ENCODE measurements at places on chromosomes 16 and 17. TPM values are rescaled to one million over a fixed set of nuclear protein-coding genes. Genes with fewer than 3 reads are reported as not detected.
A peak's percentile ranks its signal among the peaks of the same experiment; 100 is the strongest.

GRCh38 chr17:59328601-59329000, 2.9 kb upstream of the YPEL2 start:
- peak overlapping the region; percentile 66 for H3K27ac ChIP-seq
- no peak for DNase-seq
- peaks cover 55% of the 10 kb centered on the region for H3K4me1 ChIP-seq

The RND2 gene
- 0.27 TPM for total RNA-seq

GRCh38 chr17:74004056-74004455, 199.4 kb upstream of the RPL38 start:
- no peak for DNase-seq
- H3K27me3 ChIP-seq, result no peaks in the 10 kb centered on the region
- H3K27ac ChIP-seq, result no peak overlapping the region
- H3K4me3 ChIP-seq, result no peak overlapping the region
- peaks cover 8% of the 10 kb centered on the region for H3K4me1 ChIP-seq
- H3K36me3 ChIP-seq, result no peaks in the 10 kb centered on the region

The LRRC75A gene
- 1.9 TPM for total RNA-seq

GRCh38 chr16:65621640-65622039, 499.8 kb upstream of the CDH11 start:
- no peaks in the 10 kb centered on the region for H3K36me3 ChIP-seq
- H3K4me1 ChIP-seq, result no peaks in the 10 kb centered on the region
- DNase-seq, result no peak
- H3K27ac ChIP-seq, result no peak overlapping the region
- H3K27me3 ChIP-seq, result no peaks in the 10 kb centered on the region

The ODF4 gene
- total RNA-seq, result not detected

The CLDN6 gene
- not detected for total RNA-seq

GRCh38 chr16:839643-840408, 39.3 kb upstream of the GNG13 start:
- no peak overlapping the region for H3K27ac ChIP-seq
- DNase-seq, result no peak
- no peaks in the 10 kb centered on the region for H3K4me1 ChIP-seq
- H3K36me3 ChIP-seq, result no peaks in the 10 kb centered on the region
- H3K4me3 ChIP-seq, result no peak overlapping the region

DNA sequence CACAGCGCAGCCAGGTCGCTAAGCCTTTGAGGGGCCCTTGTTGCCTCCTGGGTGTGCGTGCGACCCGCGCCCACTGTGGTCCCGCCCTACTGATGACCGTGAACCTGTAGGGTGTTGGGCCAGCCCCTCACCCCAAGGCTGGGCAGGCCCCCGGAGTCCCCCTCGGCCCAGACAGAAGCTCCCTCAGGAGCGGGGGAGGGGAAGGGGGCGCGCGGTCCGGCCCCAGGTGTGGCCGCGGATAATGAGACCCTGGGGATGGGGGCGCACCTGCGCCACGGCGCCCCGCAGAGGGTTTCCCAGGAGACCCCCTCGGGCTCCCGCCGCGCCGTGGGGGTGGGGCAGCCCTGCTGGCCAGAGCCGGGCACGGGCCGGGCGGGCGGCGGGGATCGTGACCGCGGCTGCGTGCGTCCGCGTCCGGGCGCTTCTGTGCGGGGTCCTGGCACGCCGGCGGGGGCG, 358 bp upstream of the ARHGDIG start:
- peaks cover 14% of the 10 kb centered on the region for H3K27me3 ChIP-seq
- H3K4me1 ChIP-seq, result peaks cover 31% of the 10 kb centered on the region
- no peak overlapping the region for H3K4me3 ChIP-seq
- H3K36me3 ChIP-seq, result no peaks in the 10 kb centered on the region

GRCh38 chr16:3509470-3509928, 8.7 kb downstream of the CLUAP1 start:
- peak; percentile 81 for DNase-seq
- H3K27ac ChIP-seq, result peak overlapping the region; percentile 72
- peak overlapping the region; percentile 5 for H3K4me3 ChIP-seq
- H3K36me3 ChIP-seq, result peaks cover 61% of the 10 kb centered on the region
- H3K27me3 ChIP-seq, result no peaks in the 10 kb centered on the region

DNA sequence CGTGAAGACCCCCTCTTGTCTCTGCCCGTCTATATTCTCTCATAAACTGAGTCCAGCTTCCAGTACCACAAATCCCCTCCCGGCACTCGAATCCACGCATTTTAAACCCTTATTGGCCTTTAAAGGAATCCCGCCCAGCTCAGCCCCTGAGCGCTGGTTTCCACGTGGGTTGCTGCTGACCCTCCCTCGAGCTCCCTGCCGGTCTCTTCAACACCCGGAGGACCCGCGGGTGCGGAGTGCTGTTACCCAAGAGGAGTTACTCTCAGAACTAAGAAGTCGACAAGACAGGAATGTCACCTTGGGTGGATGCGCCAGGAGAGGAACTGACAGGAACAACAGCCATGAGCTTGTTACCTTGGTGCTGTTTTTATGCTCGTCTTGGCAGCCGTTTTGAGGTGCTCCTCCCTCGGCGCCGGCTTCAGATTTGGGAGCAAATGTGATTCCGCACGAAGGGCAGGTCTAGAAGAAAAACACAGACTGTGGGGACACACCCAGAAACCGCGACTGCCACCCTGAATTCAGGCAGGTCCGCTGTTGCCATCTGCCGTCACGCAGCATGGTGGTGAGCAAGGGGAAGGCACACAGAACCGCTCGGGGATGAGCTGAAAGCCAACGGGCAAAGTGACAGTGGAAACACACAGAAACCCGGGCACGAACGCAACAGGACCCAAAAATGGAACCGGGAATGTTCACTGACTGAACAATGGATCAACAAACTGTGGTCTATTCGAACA, 112.7 kb upstream of the CREBBP start:
- no peak for DNase-seq
- no peaks in the 10 kb centered on the region for H3K27me3 ChIP-seq
- no peaks in the 10 kb centered on the region for H3K36me3 ChIP-seq
- H3K27ac ChIP-seq, result no peak overlapping the region
- no peaks in the 10 kb centered on the region for H3K4me1 ChIP-seq

The PPP1R9B gene
- 55.7 TPM for total RNA-seq

DNA sequence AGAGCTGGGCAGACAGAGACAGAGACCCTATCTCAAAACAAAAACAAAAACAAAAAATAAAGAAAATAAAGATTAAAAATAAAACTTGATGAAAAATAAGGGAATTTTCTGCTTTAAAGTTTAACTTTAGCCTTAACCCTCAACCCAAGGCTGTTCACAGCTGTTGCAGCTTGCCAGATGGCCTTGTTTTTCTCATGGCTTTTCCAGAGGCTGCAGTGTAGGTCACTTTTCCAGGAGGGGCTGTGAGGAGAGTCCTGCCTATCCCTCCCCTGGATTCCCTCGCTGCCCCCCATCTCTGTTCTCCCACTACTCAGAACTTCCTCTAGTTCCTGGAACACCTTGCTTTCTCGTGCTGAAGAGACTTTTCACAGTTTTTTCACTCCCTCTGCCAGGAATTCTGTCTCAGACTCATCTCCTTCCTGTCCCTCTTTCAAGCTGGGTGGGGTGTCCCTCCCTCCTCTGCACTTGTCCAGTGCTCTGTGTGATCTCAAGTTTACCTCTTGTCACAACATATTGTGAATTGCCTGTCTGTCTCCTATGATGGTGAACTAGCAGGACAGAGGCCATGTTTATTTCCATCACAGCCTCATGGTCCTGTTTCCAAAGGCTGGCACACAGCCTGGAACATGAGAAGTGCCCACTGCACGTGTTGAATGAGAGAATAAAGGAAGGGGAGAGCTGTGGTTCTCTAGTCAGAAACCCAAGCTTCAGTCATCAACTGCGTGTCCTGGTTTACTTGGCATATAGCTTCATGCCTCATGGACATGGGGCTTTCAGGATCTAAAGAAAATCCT, 69.9 kb upstream of the MSI2 start:
- no peaks in the 10 kb centered on the region for H3K27me3 ChIP-seq
- H3K4me3 ChIP-seq, result no peak overlapping the region
- no peak for DNase-seq
- no peak overlapping the region for H3K27ac ChIP-seq

GRCh38 chr17:38724337-38724988, 5.7 kb upstream of the CISD3 start:
- no peak overlapping the region for H3K4me3 ChIP-seq
- no peak for DNase-seq
- H3K27me3 ChIP-seq, result no peaks in the 10 kb centered on the region
- peaks cover 79% of the 10 kb centered on the region for H3K4me1 ChIP-seq

The DRC7 gene
- total RNA-seq, result not detected
